ENCODE measurements at places on chromosomes 3 and 15.

GRCh38 chr15:67085237-67085817 lies 19.9 kb downstream of the SMAD3 start:
- DNase-seq, result no peak

GRCh38 chr15:51681303-51681963 lies at the start of gene SCG3:
Gene SCG3, plus strand, starts transcription at chr15:51681503. Its CDS starts 253 bp downstream, at chr15:51681756.
- DNase-seq, result peak; percentile 59

DNA sequence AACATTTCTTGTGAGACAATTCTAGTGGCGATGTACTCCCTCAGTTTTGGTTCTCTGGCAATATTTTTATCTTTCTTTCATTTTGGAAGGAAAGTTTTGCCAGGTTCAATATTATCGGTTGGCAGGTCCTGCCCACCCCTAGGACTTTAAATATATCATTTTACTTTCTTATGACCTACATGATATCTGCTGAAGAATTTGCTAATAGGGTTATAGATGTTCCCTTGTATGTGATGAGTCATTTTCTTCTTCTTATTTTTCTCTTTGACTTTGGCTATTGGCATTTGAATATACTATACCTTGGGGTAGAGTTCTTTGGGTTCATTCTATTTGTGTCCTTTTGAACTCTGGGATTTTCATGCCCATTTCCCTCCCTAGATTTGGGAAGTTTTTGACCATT lies 89.7 kb downstream of the GMNC start:
- no peak for DNase-seq

DNA sequence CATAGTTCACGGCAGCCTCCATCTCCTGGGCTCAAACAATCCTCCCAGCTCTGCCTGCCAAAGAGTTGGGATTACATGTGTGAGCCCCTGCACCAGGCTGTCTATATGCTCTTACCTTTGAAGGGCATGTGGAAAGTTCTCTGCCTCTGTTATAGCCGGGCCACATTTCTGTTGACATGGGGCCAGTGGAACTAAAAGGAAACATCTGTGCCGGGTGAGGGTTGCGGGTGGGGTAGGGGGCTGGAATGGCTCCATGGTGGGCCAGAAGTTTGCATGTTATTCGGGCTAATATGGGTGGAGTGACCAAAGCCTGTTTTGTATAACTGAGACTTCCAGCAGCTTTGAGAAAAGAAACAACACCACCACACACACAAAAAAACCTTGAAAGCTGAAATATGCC lies 8.3 kb upstream of the CLEC3B start:
- no peak for DNase-seq

GRCh38 chr3:9448071-9448470 lies 50.7 kb downstream of the SETD5 start:
- no peak for DNase-seq

- DNase-seq, result no peak
These were observed 216.1 kb upstream of the ROPN1 start for GRCh38 chr3:124207873-124208485.

- no peak for DNase-seq
These were observed 59.6 kb upstream of the PPARG start for GRCh38 chr3:12229146-12229851.

GRCh38 chr3:197926418-197926817 lies 23.6 kb upstream of the RPL35A start:
- DNase-seq, result no peak

DNA sequence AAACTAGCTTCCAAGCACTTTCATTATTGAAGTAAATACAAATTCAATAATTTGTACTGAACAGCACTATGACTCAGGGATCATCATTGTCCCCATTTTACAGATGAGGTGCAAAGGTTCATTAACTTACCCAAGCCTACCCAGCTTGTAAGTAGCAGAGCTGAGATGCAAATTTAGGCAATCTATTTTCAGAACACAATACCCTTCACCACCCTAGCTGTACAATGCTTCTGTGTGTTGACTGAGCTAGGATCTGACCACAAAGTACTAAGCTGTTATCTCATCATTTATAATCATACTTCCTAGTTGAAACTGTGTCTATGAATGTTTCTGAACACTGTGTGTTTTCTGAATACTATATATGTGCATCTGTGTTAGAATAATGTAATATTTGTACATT lies 3.2 kb upstream of the ILDR1 start:
- DNase-seq, result no peak

DNA sequence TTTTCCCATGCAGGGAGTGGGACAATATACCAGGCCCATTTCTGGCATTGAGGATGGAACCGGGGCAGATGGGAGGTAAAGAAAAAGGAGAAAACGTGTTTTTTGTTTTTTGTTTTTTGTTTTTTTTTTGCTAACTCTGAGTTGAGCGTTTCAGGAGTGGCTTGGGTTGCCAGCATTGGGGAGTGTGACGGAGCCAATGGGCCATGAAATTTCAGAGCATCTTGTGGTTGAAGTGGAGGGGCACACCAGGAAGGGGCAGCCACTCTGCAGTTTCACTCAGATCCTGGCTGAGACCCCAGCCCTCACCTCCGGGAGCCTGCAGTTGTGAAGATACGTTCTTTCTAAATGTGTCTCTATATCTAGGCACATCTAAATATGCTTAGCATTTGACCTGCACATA lies 240.5 kb downstream of the TLE3 start:
- no peak for DNase-seq

- no peak for DNase-seq
These were observed 514.4 kb upstream of the ARRDC4 start for GRCh38 chr15:97446138-97446537.

- no peak for DNase-seq
These were observed 468.0 kb upstream of the GBE1 start for GRCh38 chr3:82229397-82229796.

DNA sequence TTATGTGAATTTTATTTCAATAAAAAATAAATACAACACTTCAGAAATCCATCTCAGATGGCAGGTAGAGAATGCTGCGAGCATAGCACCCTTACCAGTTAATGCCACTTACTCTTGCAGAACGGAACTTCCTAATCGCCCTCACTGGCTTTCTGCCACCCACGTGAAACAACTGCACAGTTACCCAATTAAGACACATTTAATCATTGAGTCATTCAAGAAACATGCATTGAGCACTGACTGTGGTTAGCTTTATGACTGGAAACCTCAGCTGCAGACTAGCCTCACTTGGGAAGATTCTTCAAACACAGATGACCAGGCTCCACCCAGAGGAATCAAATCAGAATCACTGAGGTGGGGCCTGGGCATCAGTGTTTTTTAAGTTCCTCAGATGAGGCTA lies 5.6 kb upstream of the MFGE8 start:
- DNase-seq, result peak; percentile 87

GRCh38 chr15:80787316-80787715 lies 8.1 kb downstream of the CEMIP start:
- no peak for DNase-seq

GRCh38 chr15:84908564-84908963 lies 24.1 kb downstream of the SLC28A1 start:
- no peak for DNase-seq

DNA sequence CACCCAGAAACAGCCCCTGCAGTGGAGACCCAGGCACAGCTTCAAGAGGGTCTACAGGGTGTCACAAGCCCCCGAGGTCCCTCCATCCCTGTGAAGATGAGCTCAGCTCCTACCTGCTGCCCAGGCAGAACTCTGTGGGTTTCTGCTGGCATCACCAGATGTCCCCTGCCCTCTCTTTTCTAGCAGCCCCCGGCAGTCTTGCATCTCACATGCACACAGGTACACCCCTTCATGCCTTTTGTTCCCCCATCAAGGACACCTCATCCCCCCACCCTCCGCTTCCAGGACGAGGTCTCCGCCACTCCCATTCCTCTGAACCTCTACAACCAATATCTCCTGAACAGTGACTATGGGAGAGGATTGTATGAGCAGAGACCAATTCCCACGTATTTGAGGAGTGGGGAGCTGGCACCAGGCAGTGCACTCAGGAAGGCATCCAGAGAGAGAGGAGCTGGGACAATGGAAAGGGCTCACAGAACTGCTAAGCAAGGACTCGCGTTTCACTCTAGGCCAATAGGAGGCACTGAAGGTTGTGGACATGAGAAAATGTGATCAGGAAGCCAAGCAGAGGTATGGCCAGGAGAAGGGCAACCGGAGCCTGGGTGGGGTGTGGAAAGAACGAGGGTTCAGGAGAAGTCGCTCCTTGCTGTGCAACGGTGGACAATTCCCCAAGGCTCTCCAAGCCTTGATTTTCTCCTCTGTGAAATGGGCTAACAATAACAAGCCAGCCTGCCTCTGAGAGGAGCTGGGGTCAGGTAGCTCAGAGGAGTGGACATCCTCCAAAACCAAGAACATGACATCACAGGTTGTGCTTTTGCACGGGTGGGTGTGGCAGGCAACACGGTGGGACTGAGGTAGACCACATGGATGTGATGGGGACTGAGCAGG lies 115.2 kb downstream of the CHSY1 start:
- no peak for DNase-seq

- peak; percentile 52 for DNase-seq
These were observed 1.6 kb downstream of the TSC22D2 start for GRCh38 chr3:150409512-150410310.

GRCh38 chr3:171849617-171850319 lies 6.6 kb downstream of the TMEM212 start:
- no peak for DNase-seq

- DNase-seq, result no peak
These were observed 197.5 kb upstream of the C2CD4B start for GRCh38 chr15:62362608-62363007.

DNA sequence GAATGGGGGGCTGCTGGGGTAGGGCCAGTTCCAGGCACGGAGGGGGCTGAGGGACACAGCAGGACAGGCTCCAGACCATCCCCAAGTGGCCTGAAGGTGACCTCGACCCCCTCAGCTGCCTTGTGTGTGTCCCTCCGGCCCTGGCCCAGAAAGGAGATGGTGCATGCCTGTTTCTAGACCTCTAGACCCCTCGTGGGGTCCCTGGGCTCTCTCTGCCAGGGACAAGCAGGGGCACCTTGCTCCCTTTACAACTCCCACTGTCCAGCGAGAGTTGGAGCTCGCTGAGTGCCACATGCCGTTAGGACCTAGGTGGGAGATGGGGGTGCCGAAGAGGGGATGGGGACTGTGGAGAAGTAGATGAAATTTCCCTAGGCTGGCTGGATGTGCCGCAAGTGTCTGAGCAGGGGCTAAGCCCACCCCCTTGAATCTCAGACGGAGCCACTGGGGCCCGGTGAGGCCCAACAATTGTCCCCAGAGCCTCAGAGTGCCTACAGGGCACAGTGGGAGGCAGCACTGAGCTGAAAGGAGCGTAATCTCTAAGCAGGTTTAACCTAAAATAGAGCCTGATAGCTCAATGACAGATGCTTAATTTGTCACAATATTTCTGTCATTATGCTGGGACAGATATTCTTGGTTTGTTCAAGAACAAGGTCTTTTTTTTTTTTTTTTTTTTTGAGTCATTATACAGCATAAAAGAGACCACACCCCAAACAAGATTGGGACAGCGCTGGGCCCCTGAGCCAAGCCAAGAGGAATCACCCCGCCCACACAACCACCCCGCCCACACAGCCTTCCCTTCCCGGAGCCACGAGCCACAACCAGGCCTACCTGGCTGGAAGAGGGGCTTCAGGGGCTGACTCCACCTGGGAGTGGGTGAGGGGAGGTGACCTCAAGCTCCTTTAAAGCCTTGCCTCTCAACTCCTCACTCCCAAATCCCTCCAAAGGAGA lies 23.6 kb upstream of the KLF13 start:
- DNase-seq, result no peak

DNA sequence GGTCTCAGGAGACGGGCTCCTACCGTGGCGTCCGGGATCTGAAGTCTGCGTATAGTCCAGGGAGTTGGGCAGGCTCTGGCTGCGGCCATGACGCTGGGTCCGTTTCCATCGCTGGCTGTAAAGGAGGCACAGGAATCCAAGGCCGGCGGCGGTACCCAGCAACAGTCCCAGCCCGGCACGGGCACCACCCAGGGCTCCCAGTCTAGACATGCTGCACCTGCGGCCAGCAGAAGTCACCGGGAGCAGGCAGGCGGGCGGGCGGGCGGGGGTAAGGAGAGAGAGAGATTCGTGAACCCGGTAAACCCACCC lies 526 bp downstream of the RMDN3 start:
- no peak for DNase-seq

DNA sequence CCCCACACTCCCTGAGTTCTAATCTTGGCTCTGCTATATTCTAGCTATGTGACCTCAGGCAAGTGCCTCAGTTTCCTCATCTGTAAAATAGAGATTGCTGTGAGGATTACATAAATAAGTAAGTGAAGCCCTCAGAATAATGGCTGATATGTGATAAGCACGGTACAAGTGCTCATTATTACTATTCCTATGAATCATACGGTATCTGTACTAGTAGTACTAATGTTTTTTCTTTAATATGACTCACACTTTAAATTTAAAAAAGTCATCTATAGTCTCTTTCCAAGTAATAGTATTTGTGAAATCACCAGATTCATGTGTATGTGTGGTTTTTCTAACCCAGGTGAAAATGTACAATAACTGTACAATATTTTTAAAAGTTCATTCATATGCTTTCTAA lies 58.7 kb downstream of the CLDN11 start:
- no peak for DNase-seq

- peak; percentile 68 for DNase-seq
These were observed 770.6 kb upstream of the NR2F2 start for GRCh38 chr15:95559875-95560394.

DNA sequence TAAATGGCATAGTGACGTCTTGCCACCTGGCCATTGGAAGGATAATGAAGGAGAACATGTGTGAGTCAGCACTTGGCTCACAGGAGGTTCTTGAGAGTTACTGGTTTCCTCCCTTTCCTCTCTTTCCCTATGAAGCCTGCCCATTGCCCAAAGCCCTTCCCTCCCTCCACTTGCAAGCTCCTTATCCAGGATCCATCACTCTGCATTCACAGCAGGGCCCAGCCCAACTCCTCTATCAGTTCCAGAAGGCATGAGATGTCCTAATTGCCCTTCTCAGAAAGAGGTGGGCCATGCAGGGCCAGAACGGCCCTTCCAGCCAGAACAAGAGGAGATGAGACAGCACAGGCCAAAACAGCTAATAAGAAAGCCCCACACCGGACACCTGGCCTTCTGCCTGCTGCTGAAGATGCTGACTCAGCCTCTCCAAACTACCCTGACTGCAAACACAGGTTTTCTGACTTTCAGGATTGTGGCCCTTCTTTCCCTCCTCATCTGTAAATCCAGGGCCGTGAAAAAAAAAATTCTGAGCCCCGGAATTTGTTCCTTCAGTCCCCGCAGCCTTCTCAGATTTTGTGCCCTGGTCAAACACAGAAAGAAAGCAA lies 29.7 kb downstream of the HAPLN3 start:
- no peak for DNase-seq

- DNase-seq, result no peak
These were observed 125.8 kb downstream of the LPP start for GRCh38 chr3:188279502-188280335.

DNA sequence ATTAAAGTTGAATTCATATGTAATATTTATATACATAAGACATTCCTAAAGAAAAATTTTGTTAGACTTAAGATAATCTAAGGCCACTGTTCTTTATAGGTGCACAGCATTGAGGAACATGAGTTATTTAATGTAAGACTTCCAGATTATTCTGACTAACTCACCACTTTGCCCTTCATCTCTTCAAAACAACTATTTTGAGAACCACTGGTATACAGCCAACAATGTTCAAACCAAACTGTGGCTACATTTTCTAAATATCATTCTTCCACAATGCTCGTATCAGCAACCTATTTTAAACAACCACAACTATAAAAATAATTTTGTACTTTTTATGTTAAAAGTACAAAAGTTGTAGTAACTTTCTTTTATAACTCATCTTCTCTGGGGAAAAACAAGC lies 199.8 kb upstream of the ALCAM start:
- DNase-seq, result no peak

Data from SJSA1 (cell line).